ENCODE measurements at places on chromosomes 1 and 21.

DNA sequence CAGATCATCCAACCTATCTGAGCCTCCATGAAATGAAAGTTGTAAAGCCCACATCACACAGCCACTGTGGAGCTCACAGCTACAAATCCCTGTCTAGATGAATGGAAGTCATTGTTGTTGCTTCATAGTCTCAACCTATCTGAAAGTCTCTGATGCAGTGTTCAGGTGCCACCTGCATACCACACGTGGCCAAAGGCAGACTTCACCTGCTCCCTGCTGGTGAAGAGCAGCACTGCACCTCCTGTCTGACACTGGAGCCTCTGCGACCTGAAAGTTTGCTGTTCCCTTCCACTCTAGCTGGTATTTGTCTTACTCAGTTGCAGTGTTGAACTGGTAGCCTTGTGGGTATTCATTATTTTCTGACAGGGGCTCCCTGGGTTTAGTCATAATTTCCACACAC is 18.4 kb downstream of the LORICRIN start:
- no peak for DNase-seq

DNA sequence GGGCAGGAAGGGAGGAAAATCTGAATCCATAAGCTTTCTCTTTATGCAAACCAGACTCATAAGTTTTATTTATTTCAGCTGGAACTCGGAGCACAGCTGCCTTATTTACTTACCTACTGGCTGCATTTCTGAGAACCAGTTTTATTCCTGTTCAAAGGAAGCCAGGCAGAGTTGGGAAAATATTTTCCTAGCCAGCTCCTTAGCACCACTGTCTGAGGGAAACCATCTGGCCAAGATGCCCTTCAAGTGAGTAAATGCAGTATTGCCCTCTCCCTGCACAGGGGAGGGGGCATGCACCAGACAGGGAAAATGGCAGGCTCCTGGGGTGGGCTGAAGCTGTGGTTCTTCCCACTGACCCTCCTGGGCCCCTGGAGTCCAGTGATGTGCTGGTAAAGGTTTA is 28.9 kb upstream of the FMOD start:
- DNase-seq, result no peak

DNA sequence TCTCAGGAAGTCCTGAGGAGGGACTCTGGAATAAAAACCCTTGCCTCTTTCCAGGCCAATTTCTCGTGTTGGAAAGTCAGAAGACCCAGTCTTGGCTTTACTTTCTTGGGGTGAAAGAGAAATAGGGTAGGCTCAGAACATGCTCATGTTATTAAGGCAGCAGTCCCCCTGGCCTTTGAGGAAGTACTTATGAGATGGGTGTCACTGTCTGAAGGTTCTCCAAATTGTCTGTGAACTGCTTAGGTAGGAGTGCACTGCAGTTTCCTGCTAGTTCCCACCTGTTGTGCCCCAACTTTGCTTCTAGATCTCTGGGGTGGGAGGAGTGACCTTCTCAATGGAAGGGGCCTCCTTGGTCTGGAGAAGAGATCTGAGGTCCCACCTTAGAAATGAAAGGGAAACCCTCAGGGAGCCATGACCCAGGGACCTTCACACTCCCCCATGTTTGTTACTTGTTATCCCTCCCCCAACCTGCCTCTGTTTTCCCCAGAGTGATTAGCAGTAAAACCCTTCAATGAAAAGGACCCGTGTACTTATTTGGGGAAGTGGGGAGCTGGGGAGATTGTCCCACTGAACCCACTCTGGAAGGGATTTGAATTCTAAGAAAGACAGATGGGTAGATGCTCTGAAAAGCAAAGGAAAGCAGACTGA is 5.7 kb downstream of the ZNF691 start:
- DNase-seq, result no peak

DNA sequence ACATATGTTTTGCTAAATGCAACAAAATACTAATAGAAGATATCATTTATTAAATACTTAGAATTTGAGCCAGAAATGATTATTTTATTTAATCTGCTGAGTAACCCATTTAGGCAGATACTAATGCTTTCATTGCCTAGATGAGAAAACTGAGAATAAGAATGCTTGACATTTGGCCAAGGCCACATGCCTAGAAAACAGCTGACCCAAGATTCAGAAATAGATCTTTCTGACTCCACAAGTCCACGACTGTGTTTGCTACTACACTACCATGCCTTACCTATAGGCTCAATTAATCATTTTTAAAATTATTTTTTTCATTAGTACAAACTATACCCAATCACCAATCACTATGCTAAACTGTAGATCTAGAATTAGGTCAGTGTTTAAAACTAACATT is 129.7 kb downstream of the ATP1B1 start:
- DNase-seq, result no peak

DNA sequence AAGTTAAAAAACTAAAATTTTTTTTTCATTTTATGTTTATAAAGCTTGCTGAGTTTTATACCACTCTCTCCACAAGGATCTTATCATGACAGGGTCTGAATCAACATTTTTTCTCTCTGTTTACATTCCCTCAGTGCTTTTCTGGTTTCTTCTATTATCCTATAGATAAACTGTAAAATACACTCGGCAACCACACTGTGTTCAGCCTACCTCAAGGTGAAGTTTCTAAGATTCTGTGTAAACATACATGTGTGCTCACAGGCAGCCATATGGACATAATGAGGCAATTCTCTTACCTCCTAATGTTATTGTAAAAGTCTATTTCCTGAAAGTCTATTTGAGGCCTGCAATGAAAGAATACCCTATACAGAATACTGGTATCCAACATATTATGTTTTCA is 114.6 kb downstream of the NTPCR start:
- no peak for DNase-seq

DNA sequence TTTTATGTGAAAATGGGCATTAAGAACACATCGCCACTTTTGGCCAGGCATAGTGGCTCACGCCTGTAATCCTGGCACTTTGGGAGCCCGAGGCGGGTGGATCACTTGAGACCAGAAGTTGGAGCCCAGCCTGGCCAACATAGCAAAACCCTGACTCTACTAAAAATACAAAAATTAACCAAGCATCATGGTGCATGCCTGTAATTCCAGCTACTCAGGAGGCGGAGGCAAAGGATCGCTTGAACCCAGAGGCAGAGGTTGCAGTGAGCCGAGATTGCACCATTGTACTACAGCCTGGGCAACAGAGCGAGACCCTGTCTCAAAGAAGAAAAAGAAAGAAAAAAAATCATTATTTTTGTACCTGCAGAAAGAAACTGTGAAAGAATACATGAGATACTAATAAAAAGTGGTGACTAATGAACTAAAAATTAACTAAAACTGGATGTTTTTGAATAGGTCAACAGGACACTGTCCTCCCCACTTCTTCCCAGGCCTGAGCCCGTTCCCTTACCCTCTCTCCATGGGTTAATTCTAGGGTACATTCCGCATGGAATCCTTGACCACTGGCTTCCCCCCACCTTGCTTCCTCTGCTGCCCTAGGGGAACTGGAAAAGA is 8.3 kb upstream of the TINAGL1 start:
- no peak for DNase-seq

DNA sequence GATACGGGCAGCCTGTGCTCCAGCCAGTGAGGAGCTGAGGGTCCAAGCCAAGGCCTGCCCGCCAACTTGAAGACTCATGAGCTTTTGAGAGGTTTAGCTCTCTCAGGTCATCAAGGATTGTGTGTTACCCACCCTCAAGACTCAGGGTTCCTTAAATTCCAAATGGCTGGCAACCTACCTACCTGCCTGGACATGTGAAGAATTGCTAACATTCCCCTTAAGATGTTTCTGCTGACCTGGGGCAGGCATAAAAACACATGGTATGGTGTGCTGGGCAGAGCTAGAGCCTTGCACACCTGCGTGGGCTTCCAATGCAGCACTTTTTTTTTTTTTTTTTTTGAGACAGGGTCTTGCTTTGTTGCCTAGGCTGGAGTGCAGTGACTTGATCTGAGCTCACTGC is 17.2 kb downstream of the PARP1 start:
- no peak for DNase-seq
